ENCODE measurements at places on chromosomes 5 and 9.

GRCh38 chr5:125484742-125485641 is 738.6 kb upstream of the ZNF608 start:
- DNase-seq, result peak; percentile 96

- DNase-seq, result no peak
These were observed 55.3 kb downstream of the ZNF622 start for GRCh38 chr5:16410338-16410737.

DNA sequence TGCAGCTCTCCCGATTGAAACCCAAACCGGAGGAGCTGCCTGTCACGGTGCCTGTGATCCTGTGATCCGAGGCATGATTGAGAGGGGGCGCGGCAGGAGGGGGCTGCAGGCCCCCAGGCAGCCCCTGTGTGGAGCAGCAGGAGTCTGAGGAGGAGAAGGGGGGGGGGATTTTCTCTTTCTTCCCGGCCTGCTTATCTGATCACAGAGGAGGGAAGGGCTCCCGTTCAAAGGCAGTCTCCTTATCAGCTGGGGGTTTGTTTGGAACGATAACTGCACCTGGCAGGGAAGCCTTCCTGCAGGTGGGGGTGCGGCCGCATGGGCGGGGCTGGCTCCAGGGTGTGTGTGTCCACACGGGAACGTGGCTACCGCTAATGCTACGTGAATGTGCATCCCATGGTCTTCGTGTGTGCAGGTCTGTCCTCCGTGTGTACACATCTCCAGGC is 38.4 kb downstream of the LMX1B start:
- DNase-seq, result no peak

- DNase-seq, result no peak
These were observed 445.2 kb upstream of the GRAMD2B start for GRCh38 chr5:125978015-125978414.

DNA sequence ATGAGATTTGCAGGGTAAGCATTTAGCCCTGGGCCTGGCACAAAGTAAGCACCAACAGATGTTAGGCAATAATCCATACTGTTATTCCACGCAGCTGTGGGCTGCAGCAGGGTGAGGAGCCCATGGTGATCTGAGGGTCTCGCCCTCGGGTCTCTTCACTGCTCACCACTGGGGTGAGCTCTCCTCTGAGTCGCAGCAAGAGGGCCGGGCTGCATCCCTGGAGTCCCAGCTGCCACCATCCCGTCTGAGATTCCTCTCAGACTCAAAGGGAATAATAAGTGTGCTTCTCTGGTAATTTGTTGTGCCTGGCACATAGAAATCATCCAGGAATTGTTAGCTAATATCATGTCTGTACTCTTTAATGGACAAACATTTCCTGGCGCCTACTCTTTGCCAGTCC is 6.9 kb downstream of the NKX2-5 start:
- no peak for DNase-seq

- no peak for DNase-seq
These were observed 44.8 kb downstream of the NLN start for GRCh38 chr5:65766781-65767180.

- DNase-seq, result no peak
These were observed 47.8 kb downstream of the ST8SIA4 start for GRCh38 chr5:100855295-100855694.

DNA sequence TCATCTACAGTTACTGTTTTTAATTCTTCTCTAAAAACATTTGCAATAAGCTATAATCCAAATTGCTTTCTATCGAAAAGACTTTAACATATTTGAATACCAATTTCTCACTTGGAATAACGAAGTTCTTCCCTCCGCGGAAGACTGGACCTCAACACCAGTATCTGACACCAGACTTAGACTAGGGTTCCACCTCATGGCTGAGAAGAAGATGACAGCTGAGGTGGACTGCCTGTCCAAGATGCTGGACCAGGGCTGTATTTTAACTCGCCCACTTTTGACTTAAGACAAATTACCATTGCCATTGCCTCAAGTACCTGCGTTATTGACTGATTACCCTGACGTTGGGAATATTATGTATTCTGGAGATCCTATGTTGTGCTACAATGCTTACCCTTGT is 34.1 kb downstream of the ZMAT2 start:
- no peak for DNase-seq

GRCh38 chr9:105681724-105682123 is 12.6 kb upstream of the TMEM38B start:
- DNase-seq, result peak; percentile 68

GRCh38 chr5:113027431-113027830 is 50.8 kb downstream of the DCP2 start:
- no peak for DNase-seq

DNA sequence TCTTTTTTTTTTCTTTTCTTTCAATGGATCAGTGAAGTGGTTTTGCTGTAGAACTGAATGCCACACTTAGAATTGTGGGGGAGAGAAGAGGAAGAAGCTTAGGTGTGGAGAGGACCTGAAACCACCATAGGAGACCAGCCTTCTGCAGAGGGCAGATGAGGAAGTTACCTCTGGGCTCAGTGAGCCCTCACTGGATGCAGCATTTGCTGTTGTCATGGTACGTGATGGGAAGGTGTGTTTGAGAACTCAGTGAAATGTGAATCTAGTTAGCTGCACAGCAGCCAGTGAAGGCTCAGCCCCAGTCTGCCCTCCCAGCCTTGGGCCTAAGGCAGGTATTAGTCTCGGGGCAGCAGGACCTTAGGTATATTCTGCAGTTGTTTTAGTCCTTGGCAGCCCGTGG is 17.5 kb downstream of the CYFIP2 start:
- DNase-seq, result no peak

DNA sequence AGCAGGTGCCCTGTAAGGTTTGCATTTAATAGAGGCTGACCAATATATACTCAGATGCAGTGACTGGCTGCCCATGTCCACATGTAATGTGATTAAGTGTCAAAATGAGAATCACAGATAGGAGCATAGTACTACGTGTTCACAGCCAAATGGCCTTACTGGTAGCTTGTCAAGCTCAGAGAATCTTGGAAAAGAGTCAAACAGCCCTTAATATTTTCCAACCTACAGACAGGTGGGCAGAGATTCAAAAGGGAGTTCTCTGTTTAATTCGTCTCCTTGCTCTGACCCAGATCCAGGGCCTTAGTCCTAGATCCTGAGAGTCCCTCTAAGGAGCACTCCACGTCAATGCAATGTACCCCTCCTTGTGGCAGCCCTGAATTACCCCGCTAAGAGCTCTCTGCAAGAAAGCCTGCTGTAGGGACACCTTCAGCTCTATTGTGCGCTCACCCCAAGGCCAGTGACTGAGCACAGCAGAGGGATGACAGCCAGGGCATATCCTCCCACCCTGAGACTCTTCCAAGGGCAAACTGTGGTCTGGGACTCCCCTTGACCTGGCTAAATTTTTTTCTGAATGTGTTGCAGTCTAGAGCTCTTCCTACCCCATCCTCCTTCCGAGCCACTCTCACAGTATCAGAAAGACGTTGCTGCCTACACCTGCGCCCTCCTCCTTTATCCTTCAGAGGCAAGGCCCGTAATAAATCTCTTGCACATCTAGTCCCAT is 159.2 kb downstream of the SNCAIP start:
- DNase-seq, result no peak
